CD8-positive, alpha-beta memory T cell (primary cell): ENCODE measurements at places on chromosomes 6 and 20.
A peak's percentile ranks its signal among the peaks of the same experiment; 100 is the strongest.

DNA sequence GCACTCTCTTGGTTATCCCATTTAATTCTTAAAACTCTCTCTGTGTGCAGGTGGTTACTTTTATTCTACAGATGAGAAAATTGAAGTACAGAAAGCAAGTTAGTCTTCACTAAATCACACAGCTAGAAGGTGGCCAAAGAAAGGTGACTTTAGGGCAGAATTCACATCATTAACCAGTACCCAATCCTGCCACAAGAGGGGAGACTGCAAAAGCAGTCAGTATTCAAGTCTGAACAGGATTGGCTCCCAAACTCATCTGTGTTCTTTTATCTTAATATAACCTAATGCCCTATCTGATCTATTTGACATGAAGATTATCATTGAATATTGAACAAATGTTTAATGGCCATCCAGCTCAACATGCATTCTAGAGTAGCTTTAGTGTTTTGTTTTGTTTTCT is 225.3 kb upstream of the FAM83B start:
- DNase-seq: no peak

- DNase-seq: no peak
Observed at GRCh38 chr6:138107752-138108592, 753 bp upstream of the PERP start.

DNA sequence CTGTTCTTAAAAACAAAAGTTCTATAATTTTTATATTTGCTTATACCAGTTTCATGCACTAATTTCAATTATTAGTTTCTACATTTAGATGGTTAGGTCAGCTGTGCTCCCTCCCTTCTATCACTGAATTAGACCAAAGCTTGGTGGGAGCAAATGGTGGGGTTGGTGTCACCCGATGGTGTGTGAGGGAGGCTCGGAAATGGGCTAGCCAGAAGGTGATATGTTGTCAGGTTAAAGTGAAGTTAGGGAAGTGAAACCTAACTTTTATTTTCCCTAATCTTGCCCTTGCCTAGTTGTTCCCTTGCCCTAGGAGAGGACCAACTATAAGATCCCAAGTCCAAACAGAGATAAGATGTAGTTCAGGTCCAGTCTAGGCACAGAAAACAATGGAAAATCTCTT is 38.7 kb downstream of the RPS12 start:
- no peak for DNase-seq

- DNase-seq: no peak
Observed at GRCh38 chr6:3266170-3266569, 7.4 kb downstream of the PSMG4 start.

- no peak for DNase-seq
Observed at GRCh38 chr6:62971976-62972658, 239.2 kb upstream of the FKBP1C start.

- no peak for DNase-seq
Observed at GRCh38 chr20:50649590-50649989, 41.8 kb downstream of the RIPOR3 start.

DNA sequence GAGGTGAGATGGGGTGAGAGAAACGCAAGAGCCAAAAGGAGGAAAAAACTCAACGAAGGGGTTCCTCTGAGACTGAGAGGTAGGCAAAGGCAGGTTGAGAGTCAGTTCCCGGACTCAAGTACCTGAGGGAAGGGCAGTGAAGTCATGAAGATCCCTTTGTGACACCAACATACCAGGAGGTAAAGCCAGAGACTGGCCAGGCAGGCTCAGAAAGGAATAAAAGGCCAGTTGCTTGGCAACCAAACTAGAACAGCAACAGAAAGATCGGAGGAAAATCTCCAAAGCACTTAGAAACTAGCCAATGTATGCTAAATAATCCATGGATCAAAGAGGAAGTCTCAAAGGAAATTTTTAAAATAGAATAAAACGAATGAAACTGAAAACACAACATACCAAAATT is 209.8 kb upstream of the PROKR2 start:
- no peak for DNase-seq

GRCh38 chr6:106659859-106660258 is 30.5 kb downstream of the QRSL1 start:
- no peak for DNase-seq

DNA sequence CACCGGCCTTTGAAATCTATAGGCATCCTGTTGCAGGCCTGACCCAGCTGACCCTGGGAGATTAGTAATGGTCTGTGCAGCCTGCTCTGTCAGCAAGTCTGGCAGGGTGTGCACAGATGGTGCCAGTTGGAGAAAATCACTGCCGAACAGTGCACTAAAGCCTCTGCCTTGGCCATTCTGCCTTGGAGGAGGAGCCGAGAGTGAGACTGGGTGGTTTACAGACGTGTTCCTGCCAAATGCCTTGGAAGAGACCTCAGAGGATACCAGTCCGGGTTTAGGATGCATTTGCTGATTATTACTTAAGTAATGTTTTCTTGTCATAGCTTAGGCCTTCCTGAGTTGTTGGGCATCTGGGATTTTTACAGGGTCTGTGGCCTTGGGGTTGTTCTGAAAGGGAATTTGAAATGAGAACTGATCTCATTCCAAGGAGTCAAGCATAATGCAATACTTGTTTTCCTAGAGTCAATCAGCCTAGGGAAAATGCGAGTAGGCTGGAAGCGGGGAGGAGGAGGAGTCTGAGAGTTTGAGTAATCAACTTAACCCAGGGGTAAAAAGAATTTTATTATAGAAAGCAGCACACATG is 292.1 kb downstream of the SOX4 start:
- DNase-seq: no peak

- no peak for DNase-seq
Observed at GRCh38 chr20:24953209-24953575, 4.1 kb downstream of the CST7 start.

- no peak for DNase-seq
Observed at GRCh38 chr6:82397962-82398692, 34.5 kb downstream of the TPBG start.

DNA sequence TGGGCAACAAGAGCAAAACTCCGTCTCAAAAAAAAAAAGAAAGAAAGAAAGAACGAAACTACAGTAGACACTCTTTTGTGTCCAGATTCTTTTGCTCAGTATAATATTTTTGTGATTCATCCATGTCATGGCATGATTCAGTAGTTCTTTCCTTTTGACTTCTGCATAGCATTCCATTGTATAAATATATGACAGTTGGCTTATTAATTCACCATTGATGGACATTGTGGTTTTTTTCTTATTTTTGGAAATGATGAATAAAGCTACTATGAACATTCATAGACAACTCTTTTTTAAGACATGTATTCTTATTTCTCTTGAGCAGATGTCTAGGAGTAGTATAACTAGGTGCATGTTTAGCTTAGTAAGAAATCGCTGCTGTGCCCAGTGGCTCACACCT is 10.3 kb upstream of the IER3 start:
- no peak for DNase-seq

DNA sequence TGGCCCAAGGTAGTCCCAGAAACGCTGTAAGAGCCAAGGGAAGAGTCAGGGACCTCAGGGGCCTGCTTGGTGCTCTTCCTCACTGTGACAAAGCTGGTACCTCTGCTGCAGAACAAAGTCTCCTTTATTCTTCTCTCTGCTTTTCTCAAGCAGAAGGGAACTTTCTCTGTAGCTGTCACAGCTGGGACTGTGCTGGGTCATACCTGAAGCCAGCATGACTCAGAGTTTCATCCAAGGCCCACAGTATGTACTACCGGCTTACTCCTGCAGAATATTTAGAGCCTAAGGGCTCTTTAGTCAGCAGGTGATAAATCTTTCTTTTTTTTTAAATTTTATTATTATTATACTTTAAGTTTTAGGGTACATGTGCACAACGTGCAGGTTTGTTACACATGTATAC is 183.2 kb downstream of the TINAG start:
- DNase-seq: no peak

GRCh38 chr6:137846772-137847313 is 20.2 kb upstream of the TNFAIP3 start:
- DNase-seq: no peak

DNA sequence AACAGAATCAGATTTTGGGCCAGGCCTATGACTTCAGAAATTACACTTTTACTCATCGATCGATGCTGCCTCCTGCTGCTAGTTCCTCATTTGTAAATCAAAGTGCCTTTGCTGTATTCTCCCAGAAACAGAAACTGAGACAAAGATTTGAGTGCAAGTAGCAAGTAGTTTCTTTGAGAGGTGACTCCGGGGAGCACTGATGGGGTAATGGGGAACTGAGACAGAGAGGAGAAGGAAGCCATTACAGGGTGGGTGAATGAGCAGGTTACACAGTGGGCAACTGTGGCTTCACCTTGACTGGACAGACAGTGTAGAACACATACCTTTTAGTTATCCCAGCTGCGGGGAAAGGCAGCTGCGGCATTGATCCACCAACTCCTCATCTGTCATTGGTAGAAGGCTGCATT is 9.7 kb upstream of the CD40 start:
- DNase-seq: no peak

- peak; percentile 41 for DNase-seq
Observed at GRCh38 chr6:33632558-33633039, 11.5 kb downstream of the ITPR3 start.

- no peak for DNase-seq
Observed at GRCh38 chr20:986733-987355, 15.3 kb downstream of the RSPO4 start.

GRCh38 chr6:22363714-22364239 is 66.9 kb upstream of the PRL start:
- no peak for DNase-seq

DNA sequence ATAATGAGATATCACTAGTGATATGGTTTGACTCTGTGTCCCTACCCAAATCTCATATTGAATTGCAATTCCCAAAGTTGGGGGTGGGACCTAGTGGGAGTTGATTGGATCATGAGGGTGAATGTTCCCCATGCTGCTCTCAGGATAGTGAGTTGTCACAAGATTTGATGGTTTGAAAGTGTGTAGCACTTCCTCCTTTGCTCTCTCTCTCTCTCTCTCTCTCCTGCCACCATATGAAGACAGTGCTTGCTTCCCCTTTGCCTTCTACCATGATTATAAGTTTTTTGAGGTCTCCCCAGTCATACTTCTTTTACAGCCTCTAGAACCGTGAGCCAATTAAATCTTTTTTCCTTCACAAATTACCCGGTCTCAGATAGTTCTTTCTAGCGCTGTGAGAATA is 1002.0 kb upstream of the ADGRB3 start:
- no peak for DNase-seq

- no peak for DNase-seq
Observed at GRCh38 chr20:17854307-17854903, 114.2 kb downstream of the SNX5 start.

GRCh38 chr20:10798811-10799210 is 125.0 kb upstream of the JAG1 start:
- no peak for DNase-seq

GRCh38 chr6:39902136-39902535 is 32.1 kb downstream of the MOCS1 start:
- DNase-seq: no peak

GRCh38 chr6:63910863-63911551 is 275.4 kb downstream of the PHF3 start:
- no peak for DNase-seq

DNA sequence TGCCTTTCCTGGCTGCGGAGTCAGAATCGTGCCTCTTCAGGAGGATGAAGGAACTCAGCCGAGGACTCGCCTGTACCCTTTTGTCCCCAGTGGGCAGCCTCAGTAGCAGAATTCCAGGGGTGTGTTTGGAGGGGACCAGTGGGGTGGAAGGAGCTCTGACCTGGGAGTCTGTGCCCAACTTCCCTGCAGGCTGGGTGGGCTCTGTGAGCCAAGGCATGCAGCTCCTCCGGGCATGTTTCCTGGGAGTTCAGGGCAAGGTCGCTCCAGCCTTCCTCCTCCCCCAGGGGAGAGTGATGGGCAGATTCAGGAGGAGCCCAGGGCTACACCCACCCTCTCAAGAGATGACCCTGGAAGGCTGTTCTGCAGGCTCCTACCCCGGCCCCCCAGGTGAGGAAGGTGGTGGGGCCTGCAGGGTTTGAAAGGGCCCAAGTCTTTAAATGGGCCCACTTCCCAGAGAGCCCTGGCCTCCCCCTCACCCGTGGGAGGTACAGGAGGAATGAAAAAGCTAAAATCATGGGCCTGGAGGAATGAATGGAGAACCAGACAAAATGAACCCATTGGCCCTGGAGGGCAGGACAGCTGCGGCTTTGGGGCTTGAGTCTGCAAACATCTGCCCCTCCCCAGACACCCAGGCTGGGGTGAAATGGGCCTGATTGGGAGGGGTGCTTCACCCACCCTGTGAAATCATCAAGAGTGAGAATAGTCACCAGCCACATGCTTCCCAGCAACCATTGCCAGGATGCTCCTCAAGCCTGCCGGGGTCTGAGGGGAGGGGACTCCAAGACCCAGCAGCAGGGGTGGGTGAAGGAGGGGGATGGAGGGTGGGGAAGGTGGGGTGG is 77.6 kb upstream of the PMEPA1 start:
- DNase-seq: no peak

DNA sequence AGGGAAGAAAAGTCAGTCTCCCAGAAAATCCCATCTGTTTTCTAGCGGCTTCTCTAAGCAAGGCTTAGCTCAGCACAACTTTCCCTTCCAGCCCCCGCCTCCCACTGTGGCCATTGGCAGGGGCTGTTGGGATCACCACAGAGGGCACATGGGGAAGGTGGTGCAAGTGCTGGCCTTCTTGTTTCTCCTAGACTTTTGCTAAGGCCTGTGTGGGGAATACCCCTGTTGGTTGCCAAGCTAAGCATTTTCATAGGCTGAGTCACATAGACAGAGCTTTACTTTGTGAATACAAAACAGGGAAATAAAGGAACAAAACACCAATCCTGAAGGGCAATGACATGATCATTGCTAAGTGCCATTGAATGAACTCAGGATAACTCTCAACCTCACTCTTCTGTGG is 32.4 kb upstream of the TIAM2 start:
- DNase-seq: no peak

DNA sequence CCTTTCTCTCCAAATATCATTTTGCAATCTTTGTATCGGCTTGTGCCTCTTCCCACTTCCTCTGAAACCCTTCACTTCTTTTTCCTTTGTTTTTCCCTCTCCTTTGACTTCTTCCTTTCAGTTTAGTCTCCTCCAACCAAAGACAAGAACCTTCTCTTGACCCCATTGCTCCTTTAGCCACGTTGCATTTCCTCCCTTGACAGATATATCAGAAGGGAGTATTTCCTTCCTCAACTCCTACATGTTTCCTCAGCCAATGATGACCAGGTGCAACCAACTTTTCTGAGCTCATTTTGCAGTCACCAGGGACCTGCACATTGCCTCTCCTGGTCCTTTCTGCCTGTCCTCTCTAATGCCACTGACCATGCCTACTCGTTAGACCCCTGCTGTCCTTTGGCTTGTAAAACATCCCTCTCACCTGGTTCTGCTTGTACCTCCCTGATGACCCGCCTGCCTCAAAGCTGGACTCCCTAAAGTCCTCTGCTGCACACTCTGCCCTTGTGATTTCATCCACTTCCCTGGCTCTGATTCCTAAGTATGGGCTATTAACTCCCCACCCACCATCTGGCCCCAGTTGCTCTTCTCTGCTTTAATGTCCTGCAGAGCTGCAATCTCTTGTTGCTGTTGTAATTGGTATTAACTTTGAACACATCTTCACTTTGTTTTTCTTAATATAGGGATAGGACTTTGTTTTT is 27.4 kb downstream of the SLC22A16 start:
- DNase-seq: no peak

DNA sequence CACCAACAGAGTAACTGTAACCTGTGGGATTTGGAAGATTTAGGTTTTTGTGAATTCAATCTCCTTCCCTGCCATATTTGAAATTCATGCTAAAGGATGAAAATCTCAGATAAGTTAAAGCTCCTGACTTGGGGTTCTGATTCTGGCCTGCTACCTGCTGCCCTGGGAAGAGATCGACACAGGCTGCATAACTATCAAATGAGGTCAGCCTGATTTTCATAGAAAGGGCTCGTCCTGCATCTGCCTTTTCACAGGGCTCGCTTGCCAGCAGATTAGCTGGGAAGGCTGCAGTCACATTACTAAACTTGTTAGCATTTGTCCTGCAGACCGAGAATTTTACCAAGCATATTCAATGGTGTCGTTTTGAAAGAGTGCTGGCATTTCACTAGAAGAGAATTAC is 14.6 kb downstream of the GCLC start:
- no peak for DNase-seq
